Fibroblast of skin of right biceps (primary cell): ENCODE measurements at places on chromosomes 12 and 14.
A peak's percentile ranks its signal among the peaks of the same experiment; 100 is the strongest.

GRCh38 chr12:110848314-110848923, 1.6 kb downstream of the CCDC63 start:
- no peak for DNase-seq

DNA sequence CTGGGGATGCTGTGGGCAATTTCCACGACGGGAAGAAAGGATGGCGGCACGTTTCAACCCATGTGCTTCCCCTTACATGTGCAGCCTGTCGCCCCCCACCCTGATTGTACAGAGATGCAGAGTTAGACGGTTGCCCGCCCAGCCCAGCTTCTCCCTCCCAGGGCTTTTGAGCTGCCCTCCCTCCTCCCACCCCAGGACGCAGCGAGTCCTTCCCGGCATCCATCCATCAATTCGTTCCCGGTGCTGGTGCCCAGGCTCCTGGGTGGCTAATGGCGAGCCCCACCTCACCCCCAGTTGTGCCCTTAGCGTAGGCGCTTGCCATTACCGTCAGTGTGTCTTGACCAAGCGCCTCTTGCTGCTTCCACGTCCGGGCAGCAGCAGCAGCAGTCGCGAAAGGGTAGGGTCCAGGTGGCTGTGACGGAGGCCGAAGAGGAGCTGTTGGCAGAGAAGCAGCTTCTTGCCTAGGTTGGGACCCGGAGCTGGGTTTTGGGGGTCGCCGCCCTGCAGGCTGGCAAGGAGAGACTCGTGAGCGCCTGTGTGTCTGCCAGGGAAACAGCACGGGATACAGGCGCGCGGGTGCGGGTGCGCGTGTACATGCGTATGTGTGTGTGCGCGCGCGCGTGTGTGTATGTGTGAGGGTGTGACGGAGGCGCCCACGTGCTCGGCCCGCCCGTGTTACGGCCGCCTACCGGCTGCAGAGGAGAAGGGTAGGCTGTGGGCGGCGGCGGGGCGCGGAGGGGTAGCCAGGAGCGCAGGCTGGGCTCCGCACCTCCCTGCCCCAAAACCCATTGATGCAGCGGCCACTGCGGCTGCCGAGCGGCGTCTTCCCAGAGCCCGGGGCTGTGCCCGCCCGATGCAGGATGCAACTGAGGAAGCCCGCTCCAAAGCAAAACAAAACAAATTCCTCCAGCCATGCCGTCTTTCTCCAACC, at the start of gene SLC6A15:
Gene SLC6A15 (minus strand): TSS at position 602 of the 931 bp plus-strand sequence. CDS start 20,679 bp downstream, outside the sequence.
- DNase-seq = peak; percentile 86

- peak; percentile 34 for DNase-seq
These were observed 26.6 kb upstream of the KLRB1 start for GRCh38 chr12:9634177-9634803.

DNA sequence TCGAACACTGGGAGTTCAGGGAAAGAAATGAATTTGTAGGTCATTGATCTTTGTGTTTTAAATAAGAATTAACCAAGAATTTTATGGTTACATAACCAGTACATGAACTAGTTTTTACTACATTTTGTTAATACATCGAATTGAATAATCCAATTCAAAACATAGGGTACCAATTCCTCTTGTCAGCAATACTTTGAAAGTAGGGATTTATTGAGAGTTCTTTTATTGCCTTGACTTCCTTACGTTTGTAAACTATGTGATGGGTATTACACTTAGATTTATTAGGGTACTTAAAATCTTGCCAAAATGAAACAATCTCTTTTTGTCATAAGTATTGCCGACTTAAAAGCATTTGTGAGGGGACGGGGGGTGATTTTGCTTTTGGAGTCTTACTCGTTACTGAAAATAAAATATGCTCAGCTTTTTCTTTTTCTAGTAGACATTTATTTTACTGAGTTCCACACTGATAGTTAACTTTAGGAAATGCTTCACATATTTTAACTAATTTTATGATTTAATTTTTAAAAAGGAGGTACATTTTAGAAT, 22.4 kb downstream of the SOCS2 start:
- DNase-seq = no peak

DNA sequence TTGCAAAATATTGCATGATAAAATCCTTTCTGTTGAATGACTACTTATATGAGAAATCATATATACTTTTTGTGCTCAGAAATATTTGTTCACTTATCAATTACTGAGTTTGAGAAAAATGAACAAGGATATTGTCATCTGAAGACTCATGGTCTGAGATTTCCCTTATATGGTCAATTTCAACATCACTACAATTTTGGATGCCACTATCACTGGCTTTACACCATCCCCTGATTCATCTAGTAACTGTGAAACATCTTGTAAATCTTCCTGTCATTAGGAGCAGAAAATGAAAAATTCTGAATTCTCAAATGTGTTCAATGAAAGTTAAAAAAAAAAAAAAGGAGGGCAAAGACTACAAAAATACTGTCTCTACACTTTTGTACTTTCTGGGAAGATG, 21.8 kb upstream of the GXYLT1 start:
- peak; percentile 84 for DNase-seq

GRCh38 chr14:76848879-76849278, 22.7 kb downstream of the LRRC74A start:
- DNase-seq = no peak

DNA sequence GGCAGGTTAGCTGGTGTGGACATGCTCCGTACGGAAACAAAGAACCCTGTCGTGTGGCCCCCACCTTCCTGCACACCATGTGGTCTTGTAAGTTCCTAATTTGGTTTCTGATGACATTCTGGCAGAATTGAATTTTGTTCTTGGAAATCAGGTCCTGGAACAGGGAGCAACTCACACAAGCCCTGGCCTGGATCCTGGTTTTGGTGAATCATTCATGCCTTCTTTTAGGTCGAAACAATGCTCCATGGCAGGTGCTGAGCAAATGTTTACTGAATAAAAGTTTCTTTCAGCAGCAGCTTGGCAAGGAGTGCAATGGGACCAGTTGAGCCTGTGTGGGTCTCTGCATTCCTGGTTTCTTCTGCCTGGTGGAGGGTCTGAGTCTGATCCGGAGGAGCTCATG, 978.4 kb downstream of the BCL11B start:
- DNase-seq = peak; percentile 26

DNA sequence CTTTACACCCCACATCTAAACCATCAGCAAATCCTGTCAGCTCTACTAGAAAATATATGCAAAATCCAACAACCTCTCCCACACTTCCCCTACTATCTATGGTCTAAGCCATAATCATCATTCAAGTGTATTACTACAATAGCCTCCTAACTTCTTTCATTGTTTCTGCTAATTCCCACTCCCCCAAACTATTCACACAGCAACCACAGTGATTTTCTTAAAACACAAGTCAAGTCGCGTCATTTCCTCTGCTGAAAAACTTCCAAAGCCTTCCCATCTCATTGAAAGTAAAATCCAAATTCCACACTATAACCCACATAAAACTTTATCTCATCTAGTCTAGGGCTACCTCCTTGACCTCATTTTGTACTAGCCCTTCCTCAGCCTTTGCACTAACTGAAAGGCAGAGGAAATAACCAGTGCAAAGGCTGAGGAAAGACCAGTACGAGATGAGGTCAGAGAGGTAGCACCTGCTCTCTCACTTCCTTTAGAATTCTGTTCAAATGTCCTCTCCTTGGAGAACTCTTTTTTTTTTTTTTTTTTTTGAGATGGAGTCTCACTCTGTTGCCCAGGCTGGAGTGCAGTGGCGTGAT, 65.5 kb upstream of the MDM1 start:
- DNase-seq = no peak

GRCh38 chr12:119306593-119306992, 27.9 kb upstream of the CCDC60 start:
- DNase-seq = no peak

GRCh38 chr12:100234591-100235304, 32.1 kb downstream of the DEPDC4 start:
- peak; percentile 62 for DNase-seq

GRCh38 chr12:106097011-106097410, 41.7 kb downstream of the NUAK1 start:
- no peak for DNase-seq

DNA sequence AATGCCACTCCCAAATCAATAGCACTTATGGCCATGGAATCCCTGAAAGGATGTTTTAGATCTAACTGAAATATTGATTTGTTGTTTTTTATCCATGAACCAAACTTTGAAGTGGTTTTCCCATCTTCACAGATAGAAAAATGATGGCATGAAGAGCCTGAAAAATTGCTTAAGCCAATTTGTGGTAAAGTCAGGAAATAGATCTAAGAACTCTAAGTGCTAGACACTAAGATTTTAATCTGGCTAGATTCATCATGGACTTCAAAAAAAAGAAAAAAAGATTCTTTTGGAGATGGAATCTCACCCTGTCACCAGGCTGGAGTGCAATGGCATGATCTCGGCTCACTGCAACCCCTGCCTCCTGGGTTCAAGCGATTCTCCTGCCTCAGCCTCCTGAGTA, 45.0 kb upstream of the STRN3 start:
- peak; percentile 33 for DNase-seq

DNA sequence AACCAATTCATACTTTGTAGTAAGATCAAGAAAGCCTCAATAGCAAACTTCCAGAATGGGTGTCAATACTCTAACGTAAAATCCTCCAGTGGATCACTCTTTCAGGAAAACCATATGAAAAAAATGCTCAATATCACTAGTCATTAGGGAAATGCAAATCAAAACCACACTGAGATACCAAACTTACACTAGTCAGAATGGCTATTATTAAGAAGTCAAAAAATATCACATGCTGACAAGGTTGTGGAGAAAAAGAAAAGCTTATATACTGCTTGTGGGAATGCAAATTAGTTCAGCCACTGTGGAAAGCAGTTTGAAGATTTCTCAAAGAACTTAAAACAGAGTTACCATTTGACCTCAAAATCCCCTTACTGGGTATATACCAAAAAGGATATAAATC, 49.5 kb upstream of the ATXN7L3B start:
- DNase-seq = no peak

DNA sequence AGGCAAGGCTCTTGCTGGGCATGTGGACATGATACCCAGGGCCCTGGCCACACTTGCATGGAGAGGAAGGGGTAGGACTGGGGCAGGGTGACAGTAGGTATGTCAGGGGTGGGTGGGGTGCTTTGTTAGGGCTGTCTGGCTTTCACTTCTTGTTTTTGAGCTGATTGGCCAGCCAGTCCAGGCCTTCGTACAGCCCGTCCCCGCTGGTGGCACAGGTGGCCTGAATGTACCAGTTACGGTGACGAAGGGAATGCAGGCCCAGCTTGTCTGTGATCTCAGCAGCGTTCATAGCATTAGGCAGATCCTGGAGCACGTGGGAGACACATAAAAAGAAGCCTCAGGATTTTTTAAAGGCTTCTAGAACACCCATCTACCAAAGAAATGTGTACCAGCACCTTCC, 13.5 kb upstream of the FKBP11 start:
- no peak for DNase-seq

DNA sequence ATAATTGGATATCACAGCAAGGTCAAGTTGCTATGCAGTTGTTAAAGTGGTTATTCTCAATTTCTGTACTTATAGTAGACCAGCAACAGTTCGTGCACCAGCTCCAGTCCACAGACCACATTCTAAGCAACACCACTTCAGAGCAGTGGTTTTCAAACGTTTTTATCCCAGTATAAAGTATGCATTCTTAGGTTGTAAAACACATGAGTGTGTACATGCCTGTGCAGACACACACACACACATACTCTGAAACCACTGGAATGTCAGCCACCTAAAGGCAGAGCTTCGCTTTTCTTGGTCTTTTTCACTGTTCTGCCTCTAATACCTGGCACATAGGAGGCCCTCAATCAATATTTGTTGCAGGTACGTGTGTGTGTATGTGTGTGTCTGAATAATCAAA, 22.2 kb upstream of the C12orf71 start:
- DNase-seq = peak; percentile 58

GRCh38 chr12:116434155-116435011, 124.8 kb upstream of the MAP1LC3B2 start:
- peak; percentile 94 for DNase-seq

GRCh38 chr14:64878837-64879634, 671 bp downstream of the SPTB start:
- DNase-seq = no peak

DNA sequence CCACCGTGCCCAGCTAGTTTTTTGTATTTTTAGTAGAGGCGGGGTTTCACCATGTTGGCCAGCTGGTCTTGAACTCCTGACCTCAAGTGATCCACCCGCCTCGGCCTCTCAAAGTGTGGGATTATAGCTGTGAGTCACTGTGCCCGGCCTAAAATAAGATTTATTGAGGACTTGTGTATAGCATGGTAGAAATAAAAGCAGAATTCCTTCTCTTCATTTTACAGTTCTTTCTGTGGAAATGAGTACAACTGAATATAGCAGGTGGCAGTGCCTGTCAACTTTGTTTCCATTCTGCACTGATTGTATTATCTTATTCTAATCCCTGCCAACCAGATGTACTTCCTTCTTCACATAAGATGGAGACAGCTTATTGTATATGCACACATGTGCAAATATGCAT, 41.0 kb downstream of the DIP2B start:
- DNase-seq = no peak

DNA sequence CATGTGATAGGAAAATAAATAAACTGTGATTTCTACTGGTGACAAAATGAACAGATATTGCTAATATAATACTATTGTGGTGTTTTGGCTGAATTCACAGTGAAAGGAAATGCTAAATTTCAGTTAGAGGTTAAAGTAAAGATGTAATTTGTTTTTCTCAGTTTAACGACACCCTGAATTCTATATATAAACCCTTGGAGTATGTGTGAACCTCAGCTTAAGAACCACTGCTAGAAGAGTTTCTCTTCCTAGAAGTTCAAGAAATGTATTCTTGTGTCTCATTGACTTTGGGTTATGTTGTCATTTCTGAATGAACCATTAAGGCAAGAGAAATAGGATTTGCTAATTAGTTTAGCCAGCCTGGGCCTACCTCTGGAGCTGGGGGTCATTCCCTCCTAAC, 8.2 kb downstream of the FBXO34 start:
- DNase-seq = no peak

- DNase-seq = peak; percentile 67
These were observed 18.8 kb upstream of the NR4A1 start for GRCh38 chr12:52032446-52032803.

- DNase-seq = no peak
These were observed 411.1 kb upstream of the MDGA2 start for GRCh38 chr14:48086516-48086915.

DNA sequence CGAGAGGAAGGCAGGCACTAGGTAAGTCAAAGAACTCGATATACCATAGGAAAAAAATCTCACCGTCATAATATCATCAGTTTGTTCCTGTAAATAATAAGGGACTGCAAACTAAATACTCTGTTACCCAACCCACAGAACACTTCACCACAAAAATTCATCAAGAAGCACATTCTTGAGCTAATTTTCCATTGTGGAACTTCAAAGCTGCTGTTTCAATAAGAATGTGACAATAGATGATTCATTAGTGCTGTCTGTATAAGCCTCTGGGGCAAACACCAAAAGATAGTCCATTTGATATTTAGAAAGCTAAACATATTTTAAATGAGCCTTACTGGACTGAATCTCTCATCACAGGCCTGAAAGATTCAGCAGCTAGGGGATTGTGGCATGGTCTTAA, 219.4 kb downstream of the KSR2 start:
- DNase-seq = peak; percentile 2

GRCh38 chr12:89863493-89863938, 154.9 kb upstream of the ATP2B1 start:
- no peak for DNase-seq

GRCh38 chr12:92065018-92065499, 80.6 kb downstream of the BTG1 start:
- peak; percentile 23 for DNase-seq
